ENCODE measurements at places on chromosomes 13 and 19.

DNA sequence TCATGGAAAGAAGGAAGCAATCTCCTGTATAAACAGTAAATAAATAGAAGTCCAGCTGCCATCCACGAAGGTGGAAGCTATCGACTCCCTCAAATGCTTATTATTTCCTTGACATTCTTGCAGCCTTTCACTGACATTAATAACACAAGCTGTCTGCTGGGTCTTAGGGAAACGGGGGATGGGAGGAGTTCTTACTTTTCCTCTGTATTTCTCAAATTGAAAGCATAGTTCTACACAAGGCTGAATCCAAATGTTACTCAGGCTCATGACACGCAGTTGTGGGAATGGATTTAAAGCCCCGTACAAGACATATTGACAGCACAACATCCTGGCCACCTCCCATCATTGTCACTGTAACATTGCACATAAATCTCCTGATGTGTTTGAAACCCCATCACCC is 4.0 kb downstream of the SERPINE3 start:
- no peak for DNase-seq

- no peak for DNase-seq
These were observed 1.4 kb upstream of the RASL11A start for GRCh38 chr13:27269114-27269665.

DNA sequence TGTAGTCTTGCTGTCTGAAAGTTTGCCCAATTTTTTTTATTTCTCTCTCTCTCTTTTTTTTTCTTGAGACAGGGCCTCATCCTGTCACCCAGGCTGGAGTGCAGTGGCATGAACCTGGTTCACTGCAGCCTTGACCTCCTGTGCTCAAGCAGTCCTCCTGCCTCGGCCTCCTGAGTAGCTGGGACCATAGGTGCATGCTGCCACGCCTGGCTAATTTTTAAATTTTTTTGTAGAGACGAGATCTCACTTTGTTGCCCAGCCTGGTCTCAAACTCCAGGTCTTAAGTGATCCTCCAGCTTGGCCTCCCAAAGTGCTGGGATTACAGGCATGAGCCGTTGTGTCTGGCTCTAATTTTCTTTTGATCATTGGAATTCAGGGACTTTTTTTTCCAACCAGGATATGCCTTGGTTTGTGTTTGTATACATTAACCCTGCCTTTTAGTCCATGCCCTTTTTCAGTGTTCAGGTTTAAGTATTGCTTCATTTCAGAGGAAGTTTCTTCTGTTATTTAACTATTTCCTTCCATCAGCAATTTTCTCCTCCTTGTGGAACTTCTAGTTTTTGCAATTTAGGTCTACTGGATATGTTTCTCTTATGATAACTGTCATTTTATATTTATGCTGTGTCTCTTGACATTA is 201.4 kb downstream of the PCCA start:
- DNase-seq, result no peak

- DNase-seq, result no peak
These were observed 3.8 kb upstream of the RAX2 start for GRCh38 chr19:3775831-3776230.

- no peak for DNase-seq
These were observed 3.1 kb downstream of the C19orf25 start for GRCh38 chr19:1475751-1476437.

DNA sequence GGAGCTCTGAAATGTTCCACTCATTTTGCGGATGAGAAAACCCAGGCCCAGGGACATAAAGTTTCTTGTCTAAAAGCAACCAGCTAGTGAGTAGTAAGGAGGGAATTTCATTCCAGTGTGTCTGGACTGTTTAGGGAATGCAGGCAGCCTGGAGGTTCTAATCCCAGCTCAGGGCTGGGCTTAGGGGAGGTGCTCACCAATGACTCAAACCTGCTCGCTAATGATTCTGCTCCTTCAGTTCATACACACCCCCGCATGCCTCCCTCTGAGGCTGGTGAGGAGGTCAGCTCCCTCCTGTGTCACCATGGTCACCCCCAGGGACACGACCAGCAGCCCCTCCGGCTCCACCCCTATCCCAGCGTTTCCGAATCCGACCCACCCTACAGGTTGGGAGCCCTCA is 34.6 kb downstream of the CYP4F2 start:
- peak; percentile 51 for DNase-seq

DNA sequence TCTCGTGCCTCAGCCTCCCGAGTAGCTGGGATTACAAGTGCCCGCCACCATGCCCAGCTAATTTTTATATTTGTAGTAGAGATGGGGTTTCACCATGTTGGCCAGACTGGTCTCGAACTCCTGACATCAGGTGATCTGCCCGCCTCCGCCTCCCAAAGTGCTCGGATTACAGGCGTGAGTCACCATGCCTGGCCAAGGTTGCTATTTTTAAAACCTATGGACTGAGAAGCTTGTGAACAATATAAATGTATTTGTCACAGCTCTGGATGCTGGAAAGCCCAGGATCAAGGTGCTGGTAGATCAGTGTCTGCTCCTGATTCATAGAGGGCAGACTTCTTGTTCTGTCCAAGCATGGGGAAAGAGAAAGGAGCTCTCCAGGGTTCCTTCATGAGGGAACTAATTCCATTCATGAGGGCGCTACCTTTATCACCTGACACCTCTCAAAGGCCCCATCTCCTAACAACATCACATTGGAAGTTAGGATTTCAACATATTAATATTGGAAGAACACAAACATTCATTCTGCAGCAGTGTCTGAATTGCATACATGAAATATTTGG is 16.1 kb downstream of the CARD8 start:
- DNase-seq, result no peak

DNA sequence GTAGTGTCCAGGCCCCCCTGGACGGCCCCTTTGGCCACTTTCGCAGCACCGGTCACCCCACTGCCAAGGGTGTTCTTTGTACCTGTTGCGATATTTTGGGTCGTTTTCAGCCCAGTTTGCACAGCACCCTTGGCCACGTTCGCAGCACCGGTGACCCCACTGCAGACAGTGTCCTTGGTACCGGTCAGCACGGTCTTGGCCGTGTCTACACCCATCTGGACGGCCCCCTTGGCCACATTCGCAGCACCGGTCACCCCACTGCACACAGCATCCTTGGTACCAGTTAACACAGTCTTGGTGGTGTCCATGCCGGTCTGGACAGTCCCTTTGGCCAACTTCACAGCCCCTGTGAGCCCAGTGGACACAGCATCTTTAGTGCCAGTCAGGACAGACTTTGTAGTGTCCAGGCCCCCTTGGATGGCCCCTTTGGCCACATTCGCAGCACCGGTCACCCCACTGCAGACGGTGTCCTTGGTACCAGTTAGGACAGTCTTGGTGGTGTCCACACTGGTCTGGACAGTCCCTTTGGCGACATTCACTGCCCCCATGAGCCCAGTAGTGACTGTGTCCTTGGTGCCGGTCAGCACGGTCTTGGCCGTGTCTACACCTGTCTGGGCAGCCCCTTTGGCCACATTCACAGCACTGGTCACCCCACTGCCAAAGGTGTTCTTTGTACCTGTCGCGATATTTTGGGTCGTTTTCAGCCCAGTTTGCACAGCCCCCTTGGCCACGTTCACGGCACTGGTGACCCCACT is 6.8 kb downstream of the PLIN4 start:
- DNase-seq, result no peak

DNA sequence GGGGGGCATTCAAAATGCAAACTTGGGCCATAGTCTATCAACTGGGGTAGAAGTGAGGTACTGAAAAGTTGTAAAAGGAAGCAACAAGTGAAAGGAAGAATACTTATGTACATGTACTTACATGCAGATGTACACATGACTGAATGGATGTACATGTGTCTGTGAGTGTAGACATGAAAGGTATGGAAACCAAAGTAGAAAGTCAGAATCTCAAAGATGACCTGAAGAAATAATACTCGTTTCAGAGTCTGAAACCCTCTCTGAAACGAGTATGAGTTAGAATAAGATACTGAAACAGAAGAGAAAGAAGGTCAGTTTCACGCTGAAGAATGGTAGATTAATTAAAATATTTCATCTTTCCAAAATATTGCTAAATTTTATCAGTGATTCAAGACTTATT is 13.9 kb downstream of the DZIP1 start:
- DNase-seq, result no peak

GRCh38 chr19:19540715-19541515 is 2.9 kb downstream of the CILP2 start:
- DNase-seq, result peak; percentile 82

DNA sequence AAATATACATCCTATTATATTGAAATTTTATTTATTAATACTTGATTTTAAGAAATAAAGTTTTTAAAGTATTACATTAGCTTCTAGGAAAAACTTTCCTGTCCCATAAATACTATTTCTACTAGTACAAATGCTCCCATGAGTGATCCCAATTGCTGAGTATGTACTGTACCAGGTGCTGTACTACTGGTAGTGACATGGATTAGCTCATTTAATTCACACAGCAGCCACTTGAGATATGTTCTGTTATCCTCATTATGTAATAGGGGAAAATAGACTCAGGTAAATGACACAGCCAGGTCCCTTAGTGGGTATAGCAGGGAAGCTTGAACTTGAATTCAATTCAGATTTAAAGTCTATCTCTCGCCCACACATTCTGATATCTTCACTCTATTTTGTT is 363.1 kb downstream of the FGF14 start:
- DNase-seq, result no peak

DNA sequence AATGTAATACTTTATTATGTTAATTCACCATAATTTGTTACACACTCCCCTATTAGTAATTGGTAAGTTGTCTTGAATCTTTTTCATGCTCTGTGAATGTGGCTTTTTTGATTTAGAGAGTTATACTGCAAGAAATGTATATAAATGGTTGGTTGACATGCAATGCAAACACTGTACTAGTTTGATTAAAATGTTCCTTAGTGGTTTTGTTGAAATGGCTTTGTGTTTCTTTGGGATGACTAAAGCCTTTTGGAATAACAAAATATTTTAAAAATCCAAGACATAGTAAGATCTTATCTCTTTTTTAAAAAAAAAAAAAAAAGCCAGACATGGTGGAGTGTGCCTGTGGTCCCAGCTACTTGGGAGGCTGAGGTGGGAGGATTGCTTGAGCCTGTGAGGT is 10.5 kb downstream of the LAMP1 start:
- no peak for DNase-seq

GRCh38 chr19:45469945-45470761 is 2.4 kb downstream of the FOSB start:
- peak; percentile 22 for DNase-seq

DNA sequence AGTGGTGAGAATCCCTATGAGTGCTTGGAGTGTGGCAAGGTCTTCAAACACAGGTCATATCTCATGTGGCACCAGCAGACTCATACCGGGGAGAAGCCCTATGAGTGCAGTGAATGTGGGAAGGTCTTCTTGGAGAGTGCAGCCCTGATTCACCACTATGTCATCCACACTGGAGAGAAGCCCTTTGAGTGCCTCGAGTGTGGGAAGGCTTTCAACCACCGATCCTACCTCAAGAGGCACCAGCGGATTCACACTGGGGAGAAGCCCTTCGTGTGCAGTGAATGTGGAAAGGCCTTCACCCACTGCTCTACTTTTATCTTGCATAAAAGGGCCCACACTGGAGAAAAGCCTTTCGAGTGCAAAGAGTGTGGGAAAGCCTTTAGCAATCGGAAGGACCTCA is 18.7 kb upstream of the AURKC start:
- no peak for DNase-seq

DNA sequence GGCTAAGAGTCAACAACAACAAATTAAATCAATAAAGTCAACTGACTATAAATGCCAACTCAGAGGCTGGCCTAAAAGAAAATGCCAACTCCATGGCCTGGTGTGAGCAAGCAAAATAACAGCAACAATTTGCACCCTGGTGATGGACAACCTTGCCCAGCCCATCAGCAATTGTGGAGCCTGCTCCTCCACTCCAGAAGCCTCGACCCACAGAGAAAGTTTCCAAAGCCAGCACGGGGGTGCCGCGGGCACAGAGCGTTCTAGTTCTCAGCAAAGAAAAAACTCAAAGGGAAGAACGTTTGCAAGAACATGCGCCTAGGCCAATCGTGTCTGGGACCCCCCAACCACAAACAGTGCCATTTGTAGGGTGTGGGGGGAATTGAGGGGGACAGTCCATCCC is 11.3 kb downstream of the EPS15L1 start:
- no peak for DNase-seq

- no peak for DNase-seq
These were observed 1.7 kb upstream of the EML2 start for GRCh38 chr19:45640849-45641273.

DNA sequence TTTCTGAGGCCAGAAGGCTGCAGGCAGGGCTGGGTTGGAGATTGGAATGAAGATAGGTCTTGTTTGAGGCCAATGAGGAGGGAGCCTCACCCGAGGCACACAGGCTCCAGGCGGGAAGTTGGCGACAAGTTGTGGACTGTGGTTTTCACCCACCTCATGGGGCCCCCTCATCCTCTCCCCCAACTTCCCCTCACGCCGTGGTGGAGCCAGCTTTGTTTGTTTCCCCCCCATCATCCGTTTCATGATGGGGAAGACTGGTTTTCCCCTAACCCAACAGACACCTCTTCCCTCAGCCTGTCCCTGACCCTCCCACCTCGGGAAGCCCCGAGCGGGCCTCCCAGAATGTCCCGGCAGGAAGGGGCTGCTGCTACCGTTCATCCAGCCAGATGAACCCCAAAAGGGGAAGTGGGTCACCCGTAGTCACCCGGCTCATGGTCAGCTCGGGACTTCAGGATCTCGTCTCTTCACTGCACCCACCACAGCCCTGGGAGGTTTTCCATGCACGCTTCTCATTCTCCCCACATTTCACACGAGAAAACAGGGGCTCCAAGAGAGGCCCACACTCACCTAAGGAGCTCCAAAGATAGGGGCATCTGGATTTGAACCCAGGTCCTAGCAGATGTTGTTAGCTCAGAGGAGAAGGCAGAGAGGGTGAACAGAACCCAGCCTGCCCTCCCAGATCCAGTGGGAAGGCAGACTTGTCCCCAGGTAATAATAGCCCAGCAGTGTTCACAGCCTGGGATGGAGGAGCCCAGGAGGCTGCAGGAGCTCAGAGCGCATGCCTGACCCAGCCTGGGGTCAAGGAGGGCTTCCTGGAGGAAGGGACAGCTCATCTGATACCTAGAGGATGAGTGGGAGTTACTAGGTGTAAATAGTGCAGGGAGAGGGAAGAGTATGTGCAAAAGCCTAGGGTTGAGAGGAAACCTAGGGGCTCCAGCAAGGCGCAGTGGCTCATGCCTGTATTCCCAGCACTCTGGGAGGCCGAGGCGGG is 23.5 kb downstream of the CEACAM16 start:
- DNase-seq, result peak; percentile 84

DNA sequence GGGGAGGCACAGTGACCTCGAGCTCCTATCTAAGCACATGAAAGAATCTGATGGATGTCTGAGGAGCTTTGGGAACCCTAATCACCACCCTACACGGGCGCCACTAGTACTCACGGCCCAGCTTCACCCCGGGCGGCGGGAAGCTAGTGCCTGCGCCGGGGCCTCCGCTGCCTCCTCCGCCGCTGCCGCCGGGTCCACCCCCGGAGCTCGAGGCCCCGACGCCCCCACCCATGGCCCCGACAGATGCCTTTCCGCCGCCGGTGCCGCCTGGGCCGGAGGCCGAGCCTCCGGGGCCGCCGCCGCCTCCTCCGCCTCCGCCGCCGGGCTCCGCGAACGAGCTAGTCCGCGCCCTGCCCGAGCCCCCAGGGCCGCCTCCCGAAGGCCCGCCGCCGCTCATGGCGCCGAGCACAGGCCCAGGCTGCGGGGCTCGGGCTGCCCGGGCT is 312 bp downstream of the GSK3A start:
- DNase-seq, result peak; percentile 46

- DNase-seq, result no peak
These were observed 231.0 kb upstream of the IRS2 start for GRCh38 chr13:110017379-110017778.

- peak; percentile 99 for DNase-seq
These were observed at the start of gene ZNF160 for GRCh38 chr19:53103234-53104203. TSS of gene ZNF160 (minus strand) at chr19:53103422. CDS start at chr19:53086276, 17,146 bp downstream.

GRCh38 chr19:48617146-48617937 is 1.6 kb downstream of the RPL18 start:
- no peak for DNase-seq

- no peak for DNase-seq
These were observed 9.5 kb downstream of the FCGBP start for GRCh38 chr19:39924952-39925351.

All from hematopoietic multipotent progenitor cell treated with erythropoietin and hydrocortisone succinate and interleukin-3 and kit ligand, for 4 days (in vitro differentiated cells).